ENCODE measurements at places on chromosomes 6 and 20. TPM values are rescaled to one million over a fixed set of nuclear protein-coding genes. Genes with fewer than 3 reads are reported as not detected.

Gene SLC25A27
- 6.2 TPM for total RNA-seq

Gene METTL24
- 0.09 TPM for total RNA-seq

DNA sequence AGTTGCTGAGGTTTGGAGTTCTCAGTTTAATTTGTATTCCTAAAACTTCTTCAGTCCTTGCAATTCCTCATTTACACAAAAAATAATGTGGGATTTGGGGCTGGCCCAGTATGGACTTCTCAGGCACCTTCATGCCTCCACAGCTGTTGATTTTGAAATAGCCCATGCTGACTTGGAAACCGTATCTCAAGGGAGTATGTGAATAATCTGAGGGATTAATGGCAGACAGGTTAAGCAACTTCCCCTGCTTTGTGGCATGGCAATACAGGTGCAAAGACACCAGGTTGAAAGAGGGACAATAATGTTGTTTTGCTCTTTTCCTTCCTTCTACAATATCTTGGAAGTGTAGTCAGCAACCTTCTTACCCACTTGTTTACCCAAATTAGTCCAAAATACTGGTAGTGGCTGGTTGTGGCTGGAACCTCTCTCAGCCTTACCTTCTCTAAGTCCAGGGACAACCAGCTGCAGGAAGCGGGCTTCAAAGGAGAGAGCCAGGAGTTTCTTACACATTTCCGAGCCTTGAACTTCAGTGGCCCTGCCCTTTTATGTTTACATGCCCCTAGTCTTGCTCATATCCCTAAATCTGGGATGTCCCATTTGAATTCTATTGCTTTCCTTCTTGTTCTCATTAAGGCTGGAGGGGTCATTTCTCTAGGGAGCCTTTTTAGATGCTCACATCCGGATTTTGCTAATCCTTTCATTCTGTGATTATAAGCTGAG is 44.1 kb upstream of the ADGRF1 start:
- DNase-seq: no peak

GRCh38 chr6:27280064-27280539 is 32.0 kb downstream of the POM121L2 start:
- peak; percentile 61 for DNase-seq

DNA sequence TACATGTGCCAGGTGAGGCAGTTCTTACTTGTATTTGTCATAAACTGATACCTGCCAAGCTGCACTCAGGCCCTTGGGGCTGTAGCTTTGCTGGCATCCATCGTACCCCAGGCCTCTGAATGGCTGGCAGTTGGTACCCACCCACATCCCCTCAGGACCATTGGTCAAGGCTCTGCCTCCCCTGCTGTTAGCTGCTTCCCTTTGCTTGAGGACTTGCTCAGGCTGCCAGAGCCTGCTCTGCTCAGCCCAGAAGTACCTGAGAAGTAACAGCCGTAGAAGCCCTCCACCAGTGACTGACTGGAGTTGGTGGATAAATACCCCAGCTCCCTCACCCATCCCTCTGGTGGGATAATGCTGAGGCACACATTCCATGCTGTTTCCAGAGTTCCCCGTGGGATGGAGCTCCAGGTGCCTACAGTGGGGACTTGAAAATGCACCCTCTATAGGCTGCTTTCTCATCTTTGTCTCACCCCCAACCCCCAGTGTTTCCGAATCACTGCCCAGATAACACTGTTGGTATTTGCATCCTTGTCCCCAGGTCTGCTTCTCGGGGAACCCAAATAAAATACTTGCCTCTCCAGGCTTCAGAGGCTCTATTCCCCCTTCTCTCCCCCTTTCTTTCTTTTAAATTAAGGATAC is 7.3 kb downstream of the EBF4 start:
- DNase-seq: no peak

Gene SASH1
- 60.2 TPM for total RNA-seq

- DNase-seq: no peak
Measured at GRCh38 chr6:12383448-12383847, 93.3 kb downstream of the EDN1 start.

Gene SLC22A7
- total RNA-seq: not detected

DNA sequence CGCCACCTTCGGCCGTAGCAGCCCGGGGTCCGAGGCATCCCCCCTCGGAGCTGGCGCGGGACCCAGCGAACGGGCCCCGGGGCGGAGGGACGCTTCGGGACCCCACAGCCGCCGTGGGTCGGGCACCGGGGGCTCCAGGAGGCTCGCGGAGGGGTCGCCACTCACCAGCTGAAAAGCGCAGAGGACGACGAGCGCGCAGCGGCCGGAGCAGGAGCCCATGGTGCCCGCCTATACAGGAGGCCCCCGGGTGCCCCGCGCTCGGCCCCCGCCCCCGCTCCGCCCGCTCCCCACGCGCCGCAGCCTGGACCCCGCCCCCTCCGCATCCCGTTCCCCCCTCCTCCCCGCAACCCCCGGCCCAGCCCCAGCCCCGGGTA is at the start of gene NKAIN4:
Gene NKAIN4, minus strand, starts transcription at position 232 of the 374 bp plus-strand sequence. Its CDS starts 13 bp downstream, at position 219.
- no peak for DNase-seq

GRCh38 chr6:125004797-125005595 is 42.8 kb downstream of the RNF217 start:
- no peak for DNase-seq

Gene QKI
- total RNA-seq: 145 TPM

DNA sequence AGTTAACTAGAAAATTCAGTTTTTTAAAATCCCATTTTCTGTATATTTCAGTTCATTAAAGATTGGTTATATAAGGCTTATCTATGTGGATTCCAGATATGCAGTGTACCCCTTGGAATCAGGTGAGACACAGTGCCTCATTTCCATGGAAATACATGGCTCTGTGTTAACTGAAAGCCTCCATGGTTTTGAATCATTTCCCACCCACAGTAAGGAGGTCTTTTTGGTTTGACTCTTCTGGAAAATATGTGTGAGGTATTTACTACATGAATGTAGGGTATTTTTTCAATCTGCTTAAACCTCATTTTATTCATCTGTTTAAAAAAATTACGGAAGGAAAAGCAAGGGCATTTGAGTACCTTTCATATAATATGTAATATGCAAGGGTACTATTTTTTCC is 25.5 kb downstream of the RNF144B start:
- DNase-seq: no peak

GRCh38 chr20:40431611-40432010 is 257.4 kb downstream of the MAFB start:
- peak; percentile 2 for DNase-seq

Gene PRL
- total RNA-seq: not detected

DNA sequence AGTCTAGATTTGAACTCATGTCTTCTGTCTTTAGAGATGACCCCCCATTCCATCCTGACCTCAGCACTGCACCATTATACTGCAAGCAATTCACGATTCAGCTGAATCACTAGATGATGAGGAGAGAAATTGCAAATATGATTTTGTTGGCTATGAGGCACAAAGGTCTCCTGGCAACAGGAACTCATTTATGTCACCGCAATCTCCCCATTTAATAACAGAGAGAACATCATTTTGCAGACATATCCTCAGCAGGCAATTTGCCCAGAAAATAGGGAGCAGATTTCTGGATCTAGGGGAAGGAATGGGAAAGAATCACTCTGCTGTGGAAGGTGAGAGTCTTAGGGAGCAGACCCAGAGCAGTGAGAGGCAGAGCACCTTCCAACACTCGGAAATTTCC is 303.0 kb downstream of the PAX1 start:
- DNase-seq: no peak

GRCh38 chr6:170174771-170175643 is 115.9 kb downstream of the DLL1 start:
- DNase-seq: no peak

- DNase-seq: no peak
Measured at GRCh38 chr20:63177134-63177784, 38.7 kb downstream of the YTHDF1 start.

DNA sequence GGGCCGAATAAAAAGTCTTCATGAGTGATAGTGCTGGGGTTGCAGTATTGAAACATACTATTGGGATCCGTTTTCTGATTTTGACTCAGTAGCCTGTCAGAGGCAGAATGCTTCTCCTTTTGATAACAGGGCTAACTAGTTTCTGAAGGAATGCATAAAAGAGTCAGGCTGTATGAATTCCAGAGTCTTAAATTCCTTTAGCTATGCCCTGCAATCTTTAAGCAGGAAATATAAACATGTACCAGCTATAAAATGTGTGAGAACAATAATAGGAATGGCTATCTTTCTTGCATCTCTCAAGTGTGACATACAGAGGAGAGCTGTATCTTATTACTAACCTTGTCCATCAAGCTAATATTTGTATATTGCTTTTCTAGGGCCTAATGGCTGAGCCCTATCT is 917.1 kb downstream of the KIF16B start:
- no peak for DNase-seq

Gene ENPP3
- total RNA-seq: not detected

Gene NRSN1
- not detected for total RNA-seq

Gene KCNK15
- total RNA-seq: 8.5 TPM

DNA sequence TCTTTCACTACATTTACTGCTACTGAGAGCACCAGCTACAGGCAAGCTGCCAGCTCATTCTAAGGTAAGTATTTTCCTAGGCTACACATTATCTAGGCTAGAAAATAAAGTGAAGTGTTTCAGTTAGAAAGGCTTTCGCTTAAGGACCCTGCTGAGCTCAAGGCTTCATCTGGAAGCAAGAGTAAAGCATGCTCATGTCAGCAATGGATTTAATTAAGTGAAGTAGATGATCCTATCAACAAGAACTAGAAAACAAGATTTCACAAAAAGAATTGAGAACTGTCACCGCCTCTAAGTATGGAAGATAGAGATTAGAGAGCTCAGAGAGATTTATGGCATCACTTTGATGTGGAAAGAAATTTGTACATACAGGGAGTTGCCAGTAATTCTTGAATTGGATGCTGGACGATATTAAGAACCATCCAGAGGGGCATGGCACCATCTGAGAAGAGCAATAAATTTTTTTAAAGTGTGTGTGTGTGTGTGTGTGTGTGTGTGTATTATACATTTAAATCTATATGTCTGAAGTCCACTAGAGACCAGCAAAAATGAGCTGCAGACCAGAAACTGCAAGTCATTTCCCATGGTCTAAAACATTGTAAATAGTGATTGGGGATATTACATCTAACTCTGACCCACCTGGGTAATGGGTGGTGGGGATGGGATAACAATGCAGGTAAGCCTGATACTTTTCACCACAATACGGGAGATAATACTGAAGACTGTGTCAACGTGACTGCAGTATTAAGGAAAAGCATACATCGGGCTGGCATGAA is 105.2 kb upstream of the MAP7 start:
- DNase-seq: no peak

DNA sequence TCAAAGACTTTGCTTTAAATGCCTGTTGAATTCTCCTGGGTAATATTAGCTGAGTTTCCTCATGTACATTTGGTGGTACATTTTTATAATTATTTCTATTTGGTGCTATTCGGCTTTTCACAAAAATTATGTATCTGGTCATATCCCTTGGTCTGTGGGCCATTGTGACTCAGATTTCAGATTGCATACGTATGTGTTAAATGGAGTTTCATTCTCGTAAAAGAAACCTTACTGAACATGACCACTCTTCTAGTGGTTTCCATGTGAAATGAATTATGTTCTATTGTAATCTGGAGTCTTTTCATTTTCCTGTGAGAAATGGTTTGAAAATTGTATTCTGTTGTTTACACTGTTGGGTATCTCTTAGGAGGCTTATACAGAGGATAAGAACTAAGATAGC is 386.2 kb upstream of the FLRT3 start:
- DNase-seq: no peak

DNA sequence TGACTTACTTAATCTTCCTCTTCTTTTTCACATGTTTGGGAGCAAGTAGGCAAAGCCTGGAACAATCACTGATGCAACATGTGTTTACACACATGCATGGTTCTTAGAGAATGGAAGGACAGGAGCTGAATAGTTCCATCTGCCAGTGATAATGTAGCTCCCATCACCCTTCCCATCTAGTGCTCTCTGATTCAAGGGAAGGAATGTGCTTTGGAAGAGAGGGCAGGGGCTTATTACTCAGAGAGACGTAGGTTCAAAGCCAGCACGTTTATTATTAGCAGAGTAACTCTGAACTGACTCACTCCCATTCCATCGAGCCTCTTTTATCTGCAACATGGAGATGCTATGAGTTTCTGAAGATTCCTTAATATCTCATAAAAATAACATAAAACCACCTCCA is 211.9 kb downstream of the GMPR start:
- DNase-seq: peak; percentile 93

DNA sequence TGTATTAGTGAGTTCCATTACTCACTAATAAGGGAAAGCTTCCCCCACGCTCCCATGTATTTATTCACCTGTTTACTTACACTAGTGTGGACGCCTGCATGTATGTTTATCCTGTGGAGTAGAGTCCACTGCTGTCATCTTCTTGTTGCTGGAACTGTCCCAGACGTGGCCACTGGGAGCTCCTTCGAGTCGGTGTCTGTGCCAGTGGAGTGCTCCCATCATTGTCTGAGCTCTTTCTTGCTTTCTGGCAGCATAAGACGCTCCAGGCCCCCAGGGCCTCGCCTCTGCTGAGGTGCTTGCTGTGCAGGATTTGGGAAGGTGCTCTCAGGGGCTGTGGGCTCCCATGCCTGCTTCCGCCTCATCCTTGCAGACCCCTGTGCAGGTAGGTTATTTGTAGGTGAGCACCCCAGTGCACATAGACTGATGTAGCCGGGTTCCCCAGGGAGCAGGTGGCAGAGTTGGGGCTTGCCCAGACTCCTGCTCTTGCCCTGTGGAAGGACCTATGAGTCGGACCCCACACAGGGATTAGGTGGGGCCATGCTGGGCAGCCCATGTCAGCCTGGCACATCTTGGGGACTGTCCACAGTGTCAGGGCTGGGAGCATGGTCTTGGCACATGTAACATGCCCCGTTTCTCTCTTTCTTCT is 16.6 kb downstream of the PHACTR3 start:
- DNase-seq: no peak

Gene TPD52L1
- 21.7 TPM for total RNA-seq

DNA sequence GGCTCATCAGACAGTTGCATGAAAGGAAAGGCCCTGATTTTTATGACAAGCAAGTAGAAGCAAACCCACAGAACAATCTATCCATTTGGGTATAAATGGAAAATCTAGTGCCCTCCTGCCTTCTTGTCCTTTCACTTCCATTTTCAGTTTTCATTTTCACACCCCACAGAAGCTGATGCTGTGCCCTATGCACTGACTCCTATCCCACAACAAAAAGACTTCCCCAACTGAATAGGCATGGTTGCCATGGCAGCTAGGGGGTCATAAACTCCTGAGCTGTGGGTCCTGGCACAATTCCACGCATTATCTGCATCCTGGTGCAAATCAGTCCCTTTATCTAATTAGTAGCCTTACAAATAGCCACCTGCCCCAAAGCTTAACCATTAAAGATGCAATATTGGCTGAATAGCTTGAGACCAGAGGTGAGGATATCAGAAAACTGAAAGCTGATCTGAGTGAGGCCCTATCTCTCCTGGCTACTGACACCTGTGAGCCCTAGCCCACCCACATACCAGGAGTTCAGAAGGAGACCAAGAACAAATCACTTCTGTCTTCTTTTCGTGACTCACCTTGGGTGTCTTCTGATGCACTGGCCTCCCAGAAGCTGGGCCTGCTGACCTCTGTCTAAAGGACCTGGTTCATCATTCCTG is 34.9 kb upstream of the HEY2 start:
- no peak for DNase-seq

All from fibroblast of the aortic adventitia (primary cell).